DND-41 (cell line): ENCODE measurements at places on chromosomes 12 and 14.

- DNase-seq = no peak
These were observed 88.9 kb downstream of the PTGER2 start for GRCh38 chr14:52402812-52403526.

DNA sequence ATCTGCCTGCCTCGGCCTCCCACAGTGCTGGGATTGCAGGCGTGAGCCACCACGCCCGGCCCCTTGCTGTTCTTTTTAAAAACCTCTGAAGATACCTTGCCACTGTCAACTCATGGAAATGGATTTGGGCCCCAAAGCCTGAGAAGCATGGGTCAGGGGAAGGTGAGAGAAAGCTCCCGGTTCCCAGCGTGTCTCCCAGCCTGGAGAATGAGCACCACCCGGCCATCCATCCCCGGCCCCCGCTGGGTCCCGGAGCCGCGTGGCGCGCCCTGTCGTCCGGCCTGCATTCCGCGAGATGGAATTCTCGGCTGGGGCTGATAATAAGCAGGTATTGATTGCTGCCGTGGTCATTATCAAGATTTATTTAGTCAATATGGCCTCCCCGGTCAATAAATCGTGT is 126.5 kb upstream of the MYL2 start:
- DNase-seq = no peak

- no peak for DNase-seq
These were observed 969.6 kb upstream of the TMEM132C start for GRCh38 chr12:127297327-127297726.

DNA sequence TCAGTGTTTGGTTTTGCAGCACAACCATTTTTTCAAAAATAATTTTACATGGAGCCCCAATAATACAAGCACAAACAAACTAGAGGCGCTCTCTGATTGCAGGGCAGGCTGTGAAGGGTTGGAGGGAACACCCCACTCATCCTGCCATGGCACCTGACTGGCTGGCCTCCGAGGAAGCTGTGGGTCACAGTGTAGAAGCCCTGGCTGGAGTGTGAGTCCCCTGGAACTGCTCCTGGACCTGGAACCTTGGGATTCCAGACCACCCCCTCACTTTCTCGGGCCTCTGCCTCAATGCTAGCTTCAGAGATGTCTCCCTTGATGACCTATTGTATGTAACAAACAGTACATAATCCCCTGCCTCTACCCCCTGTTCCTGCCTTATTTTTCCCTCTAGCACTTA is 14.8 kb upstream of the SERPINA12 start:
- no peak for DNase-seq

- no peak for DNase-seq
These were observed 14.7 kb upstream of the TMED10 start for GRCh38 chr14:75191100-75191499.
